ENCODE measurements at places on chromosomes 3 and 15.

- no peak for DNase-seq
Observed at GRCh38 chr3:27279123-27279522, 90.1 kb downstream of the NEK10 start.

GRCh38 chr3:99330281-99330680, 308.1 kb upstream of the COL8A1 start:
- DNase-seq = no peak

GRCh38 chr3:53420831-53421230, 73.5 kb upstream of the DCP1A start:
- DNase-seq = no peak

DNA sequence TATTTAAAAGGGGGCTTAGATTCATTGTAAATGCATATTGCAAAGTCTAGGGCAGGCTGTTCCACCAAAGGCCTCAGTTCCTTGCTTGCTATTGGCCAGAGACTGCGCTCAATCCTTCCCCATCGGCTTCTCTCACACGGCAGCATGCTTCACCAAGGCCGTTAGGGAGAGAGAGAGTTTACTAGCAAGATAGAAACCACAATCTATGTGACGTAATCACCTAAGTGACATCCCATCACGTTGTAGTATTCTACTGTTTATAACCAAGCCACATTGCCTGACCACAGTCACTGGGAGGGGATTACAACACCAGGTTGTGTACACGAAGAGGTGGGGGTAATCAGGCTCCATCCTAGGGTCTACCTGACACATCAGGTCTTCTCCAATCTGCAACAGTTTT, 16.0 kb upstream of the NPAP1 start:
- no peak for DNase-seq

GRCh38 chr3:126314790-126315658, 42.2 kb downstream of the KLF15 start:
- no peak for DNase-seq

GRCh38 chr3:146780251-146780650, 175.1 kb upstream of the PLSCR5 start:
- no peak for DNase-seq

GRCh38 chr15:60384053-60384452, 13.7 kb downstream of the ANXA2 start:
- DNase-seq = no peak

- DNase-seq = no peak
Observed at GRCh38 chr15:27418726-27419125, 447.7 kb downstream of the GABRG3 start.

DNA sequence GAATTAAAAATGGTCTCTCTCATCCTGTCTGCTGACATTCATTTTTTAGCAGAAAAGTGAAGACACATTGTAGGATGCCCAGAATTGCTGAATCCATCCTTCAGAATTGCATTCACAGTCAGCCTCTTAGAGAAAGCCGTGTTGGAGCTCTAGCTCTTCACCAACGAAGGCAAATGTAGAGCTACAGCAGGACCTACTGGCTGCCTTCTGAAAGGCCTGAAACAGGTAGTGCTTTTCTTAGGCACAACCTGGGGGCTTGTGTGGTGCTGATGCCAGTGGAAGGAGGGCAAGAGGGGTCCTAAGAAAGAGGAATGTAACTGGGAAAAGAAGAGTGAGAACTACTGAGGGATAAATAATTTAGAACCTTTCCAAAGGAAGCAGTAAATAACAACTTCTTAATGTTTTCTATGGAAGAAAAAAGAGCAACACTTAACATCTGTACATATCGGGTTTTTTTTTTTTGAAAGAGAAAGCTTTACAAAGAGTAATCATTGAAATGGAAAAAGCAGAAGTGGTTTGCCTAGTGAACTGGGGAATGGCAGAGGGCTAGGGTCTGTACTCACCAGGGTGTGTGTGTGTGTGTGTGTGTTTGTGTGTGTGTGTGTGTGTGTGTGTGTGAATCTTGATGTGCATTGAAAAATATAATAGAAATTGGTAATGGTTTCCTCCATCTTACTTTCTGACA, 297.8 kb downstream of the SATB1 start:
- peak; percentile 67 for DNase-seq

- no peak for DNase-seq
Observed at GRCh38 chr15:99732124-99732750, 1.0 kb downstream of the LYSMD4 start.

DNA sequence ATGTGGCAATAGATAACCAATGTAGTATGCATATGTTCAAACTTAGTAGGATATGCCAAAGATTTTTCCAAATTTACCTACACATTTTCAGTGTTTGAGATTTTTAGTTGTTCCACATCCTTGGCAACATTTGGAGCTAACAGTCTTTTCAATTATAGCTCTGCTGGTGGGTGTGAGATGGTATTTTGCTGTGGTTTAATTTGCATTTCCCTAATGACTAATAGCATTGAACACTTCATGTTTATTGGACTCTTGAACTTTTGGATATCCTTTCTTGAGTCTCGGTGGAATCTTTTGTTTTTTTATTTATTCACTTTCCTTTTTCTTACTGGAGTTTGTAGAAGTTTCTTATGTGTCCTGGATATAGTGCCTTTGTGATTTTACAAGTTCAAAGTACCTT, 11.0 kb upstream of the ILDR1 start:
- no peak for DNase-seq

DNA sequence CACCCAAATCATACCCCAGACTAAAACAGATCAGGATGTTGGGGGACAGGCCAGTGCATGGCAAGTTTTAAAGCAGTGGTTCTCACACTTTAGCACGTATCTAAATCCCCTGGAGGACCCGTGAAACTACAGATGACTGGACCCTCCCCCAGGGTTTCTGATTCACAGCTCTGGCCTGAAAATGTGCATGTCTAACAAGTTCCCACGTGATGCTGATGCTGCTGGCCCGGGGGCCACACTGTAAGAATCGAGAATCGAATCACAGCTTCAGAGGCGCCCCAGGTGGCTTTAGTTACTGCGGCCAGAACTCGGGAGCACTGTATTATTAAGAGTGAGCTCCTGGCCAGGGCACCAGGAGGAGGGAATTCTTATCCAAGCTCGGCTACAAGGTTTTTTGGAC, 11.6 kb downstream of the ADAMTS17 start:
- no peak for DNase-seq

GRCh38 chr3:64936556-64936955, 248.8 kb upstream of the ADAMTS9 start:
- no peak for DNase-seq

- DNase-seq = no peak
Observed at GRCh38 chr15:92846741-92847140, 53.4 kb upstream of the CHD2 start.

DNA sequence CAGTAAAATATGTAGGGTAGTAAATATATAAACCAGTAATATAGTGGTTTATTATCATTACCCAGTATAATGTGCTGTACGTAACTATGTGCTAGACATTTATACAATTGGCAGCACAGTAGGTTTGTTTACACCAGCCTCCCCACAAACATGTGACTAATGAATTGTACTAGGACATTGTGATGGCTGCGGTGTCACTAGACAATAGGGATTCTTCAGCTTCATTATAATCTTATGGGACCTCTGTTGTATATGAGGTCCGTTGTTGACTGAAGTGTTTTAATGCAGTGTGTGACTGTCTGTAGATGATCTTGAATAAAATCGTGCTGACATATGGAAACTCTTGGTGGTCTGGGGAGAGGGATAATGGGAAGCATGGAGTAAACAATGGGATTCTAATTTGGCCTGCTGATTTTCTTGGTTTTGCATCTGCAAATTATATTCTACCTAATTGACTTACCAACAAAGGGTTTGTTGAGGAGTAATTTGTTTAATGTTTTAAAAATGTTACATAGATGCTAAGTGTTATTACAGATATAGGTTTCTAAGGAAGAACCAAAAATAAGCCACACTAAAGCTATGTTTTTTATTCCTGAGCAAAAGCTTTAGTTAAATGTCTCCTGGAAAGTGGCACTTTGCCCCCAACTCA, 496.5 kb upstream of the TBL1XR1 start:
- no peak for DNase-seq

GRCh38 chr3:183214277-183214612, 38.8 kb upstream of the B3GNT5 start:
- no peak for DNase-seq

DNA sequence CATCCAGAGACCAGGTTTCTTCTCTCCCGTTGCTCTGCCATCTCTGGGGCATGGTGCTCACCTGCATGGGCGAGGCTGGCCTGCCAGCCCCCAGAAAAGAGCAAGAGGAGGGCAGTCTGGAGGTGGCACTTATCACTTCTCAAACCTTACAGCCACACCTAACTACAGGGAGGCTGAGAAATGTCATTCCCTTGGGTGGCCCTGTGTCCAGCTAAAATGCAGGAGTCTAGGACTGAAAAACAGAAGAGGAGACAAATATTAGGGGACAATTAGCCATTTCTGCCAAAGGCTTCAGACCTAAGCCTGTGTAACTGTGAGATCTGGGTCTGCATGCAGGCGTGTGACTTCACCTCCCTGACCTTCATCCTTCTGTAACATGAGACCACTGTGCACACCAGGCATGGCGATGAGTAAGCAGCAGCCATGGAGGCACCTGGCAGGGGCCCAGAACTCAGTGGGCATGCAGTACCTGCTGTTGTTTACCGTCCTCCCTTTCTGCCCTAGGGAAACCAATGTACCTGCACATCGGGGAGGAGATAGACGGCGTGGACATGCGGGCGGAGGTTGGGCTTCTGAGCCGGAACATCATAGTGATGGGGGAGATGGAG, 83.4 kb downstream of the MESD start:
- DNase-seq = no peak

DNA sequence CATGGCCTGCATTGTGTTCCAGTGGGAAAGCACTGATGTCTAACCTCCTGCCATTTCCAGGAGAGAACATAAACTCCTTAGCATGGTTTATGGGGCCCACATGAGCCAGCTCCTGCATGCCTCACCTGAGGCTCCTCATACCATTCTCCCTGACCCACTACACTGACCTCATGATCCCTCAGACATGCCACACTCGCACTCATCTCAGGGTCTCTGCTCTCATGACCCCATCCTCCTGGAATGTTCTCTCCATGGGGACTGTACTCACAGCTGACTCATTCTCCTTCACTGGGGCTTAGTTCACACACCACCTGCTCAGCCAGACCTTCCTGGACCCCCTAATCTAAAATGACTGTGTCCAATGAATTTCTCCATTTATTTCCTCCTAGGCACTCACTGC, 4.0 kb upstream of the LMCD1 start:
- no peak for DNase-seq

GRCh38 chr3:32592011-32592410, 21.4 kb upstream of the DYNC1LI1 start:
- DNase-seq = no peak

DNA sequence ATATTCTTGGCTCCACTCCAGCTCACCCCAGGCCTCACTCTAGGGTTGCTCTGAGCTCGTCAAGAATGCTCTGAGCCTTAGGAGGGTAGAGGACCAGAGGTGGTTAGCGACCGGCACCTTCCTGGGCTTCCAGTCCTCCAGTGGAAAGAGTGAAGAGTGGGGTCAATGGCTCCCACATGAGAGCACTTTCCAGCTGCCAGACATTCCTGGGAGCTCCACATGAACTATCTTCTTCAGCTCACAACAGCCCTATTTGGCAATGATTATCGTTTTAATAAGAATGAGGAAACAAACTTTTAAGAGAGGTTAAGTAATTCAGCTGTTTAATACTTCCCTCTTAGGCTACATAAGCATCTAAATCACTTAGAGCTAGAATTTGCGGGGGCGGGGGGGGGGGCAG, 139.3 kb downstream of the STT3B start:
- DNase-seq = no peak

- no peak for DNase-seq
Observed at GRCh38 chr15:60074181-60074885, 70.2 kb downstream of the FOXB1 start.

- no peak for DNase-seq
Observed at GRCh38 chr15:99578809-99579208, 13.0 kb downstream of the MEF2A start.

DNA sequence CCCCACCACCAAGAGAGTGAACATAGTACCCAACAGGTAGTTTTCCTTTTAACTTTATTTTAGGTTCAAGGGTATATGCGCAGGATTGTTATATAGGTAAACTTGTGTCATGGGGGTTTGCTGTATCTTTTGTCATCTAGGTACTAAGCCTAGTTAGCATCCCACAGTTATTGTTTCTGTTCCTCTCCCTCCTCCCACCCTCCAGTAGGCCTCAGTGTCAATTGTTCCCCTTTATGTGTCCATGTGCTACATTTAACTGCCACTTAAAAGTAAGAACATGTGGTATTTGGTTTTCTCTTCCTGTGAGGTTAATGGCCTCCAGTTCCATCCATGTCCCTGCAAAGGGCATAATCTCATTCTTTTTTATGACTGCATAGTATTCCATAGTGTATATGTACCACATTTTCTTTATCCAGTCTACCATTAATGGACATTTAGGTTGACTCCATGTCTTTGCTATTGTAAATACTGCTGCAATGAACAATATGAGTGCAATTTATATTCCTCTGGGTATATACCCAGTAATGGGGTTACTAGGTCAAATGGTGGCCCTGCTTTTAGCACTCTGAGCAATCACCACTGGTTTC, 66.2 kb downstream of the ST3GAL6 start:
- DNase-seq = no peak

DNA sequence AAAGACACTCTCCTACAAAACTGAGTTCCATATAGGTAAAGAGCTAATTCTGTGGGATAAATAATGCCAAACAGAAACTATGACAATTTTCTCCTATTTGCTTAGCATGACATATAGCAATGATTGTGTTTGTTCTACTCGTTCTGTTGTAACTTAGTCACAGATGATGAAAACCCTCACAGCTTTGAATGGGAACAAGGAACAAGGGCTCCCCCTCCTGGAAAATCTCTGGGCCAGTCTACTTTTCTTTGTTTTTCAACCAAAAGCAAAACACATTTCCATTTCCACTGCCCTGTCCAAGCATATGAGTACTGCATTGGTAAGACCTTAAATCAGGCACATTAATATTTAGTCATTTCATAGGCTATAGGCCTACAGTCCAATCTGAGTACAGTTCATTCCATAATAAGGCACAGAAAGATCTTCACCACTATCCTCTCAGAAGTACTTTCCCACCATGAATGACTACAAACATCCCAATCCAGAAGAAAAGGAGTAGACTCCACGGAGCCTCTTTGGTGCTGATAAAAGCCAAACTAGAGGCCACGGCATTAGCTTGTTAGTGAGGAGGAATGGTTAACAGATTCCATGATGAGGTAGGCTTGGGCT, 67.1 kb downstream of the ATP8B4 start:
- DNase-seq = no peak

- no peak for DNase-seq
Observed at GRCh38 chr15:92243227-92243626, 150.5 kb upstream of the ST8SIA2 start.

GRCh38 chr15:63283126-63283525, 5.7 kb downstream of the APH1B start:
- no peak for DNase-seq

GRCh38 chr3:10855083-10855870, 39.2 kb downstream of the SLC6A11 start:
- no peak for DNase-seq

GRCh38 chr15:30824518-30825195, 79.1 kb upstream of the FAN1 start:
- no peak for DNase-seq

- DNase-seq = no peak
Observed at GRCh38 chr3:62876064-62876463, 848 bp upstream of the CADPS start.

Measured in KG1 (cell line).